GOT3 (cell line): ENCODE measurements at places on chromosomes 5 and 9.

- DNase-seq: no peak
Measured at GRCh38 chr5:154047324-154047723, 8.6 kb downstream of the MFAP3 start.

DNA sequence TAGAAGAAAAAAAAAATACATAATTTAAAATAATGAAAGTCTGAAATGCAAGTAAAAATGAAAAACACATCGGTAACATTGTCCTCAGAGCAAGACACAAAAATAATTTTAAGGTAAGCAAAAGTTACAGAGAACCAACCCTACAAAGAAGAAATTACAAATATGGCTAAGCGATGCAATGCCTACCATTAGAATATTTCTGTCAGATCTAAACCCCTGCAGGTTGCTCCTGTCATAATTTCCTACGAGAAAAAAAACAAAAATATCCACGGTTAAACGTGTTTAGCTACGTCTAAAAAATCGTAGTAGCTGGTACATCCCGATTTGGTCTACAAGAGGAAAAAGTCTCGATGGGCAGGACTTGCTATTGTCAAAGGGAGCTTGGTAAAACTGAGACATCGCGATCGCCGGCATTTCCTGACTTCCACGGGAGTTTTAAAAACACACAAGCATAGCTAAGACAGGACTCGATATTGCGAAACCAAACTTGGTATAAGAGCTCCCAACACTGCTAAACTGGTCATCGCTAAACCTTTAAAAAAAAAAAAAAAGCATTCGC is 1.1 kb upstream of the ANXA2R start:
- no peak for DNase-seq

DNA sequence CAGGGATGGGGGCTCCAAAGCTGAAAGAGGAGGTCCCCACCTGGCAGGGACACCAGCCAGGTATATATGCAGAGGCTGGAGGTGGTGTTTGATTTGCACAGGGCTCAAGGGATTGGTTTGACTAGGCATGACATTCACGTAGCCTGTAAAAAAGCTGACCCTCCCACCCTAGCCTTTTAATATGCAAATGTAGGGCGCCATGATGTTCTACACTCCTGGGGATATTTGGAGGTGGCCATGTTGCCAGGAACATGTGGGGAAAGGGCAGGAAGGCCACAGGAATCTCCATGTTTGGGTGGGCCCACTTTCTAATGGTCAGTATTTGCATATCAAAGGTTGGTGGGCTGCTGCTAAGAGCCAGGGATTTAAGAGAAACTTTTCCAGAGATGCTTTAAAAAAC is 12.0 kb upstream of the THG1L start:
- DNase-seq: no peak

DNA sequence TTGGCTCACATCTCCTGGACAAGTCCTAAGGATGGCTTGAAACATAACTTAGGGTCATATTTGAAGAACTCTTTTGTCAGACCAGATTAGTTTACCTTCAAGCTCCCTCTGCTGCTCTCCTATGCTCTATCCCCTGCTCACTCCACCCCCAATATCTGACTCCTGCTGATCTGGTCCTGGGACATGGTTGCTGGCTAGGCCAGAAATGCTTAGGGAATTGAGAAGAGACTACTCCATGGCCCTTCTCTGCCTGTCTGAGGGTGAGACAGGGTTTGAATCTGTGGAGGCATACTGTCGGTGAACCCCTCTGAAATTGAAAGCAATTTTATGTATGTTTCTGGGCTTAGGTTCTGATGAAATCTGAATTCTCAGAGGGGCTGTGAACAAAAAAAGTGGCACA is 3.3 kb downstream of the OTULIN start:
- DNase-seq: no peak

DNA sequence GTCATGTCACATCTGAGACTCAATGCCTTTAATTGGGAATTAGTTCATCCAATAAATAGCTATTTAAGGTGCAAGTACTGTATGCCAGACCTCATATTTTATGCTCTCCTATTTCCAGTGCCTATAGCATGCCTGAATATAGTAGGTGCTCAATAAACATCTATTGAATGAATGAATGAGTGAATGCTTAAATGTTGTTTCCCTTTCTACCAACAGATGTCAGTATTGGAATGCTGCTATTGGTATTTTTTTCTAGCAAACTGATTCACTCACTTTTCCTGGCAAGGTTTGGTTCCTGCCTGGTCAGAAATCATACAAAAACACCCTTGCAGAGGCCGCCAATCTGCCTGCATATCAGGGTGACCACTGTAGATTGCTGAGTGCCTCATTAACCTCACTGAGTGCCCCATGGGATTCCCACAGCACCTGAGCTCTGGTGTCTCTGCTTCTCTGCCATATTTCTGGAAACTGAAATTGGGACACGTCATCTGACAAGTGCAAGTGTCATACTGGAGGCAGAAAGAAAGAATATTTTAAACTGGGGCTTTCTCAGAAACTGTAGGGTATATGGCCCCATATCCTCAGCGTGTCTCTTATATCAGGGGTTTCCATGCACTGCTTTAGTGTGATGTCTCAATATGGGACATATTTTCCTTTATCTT is 359.7 kb downstream of the TRIM32 start:
- DNase-seq: no peak

DNA sequence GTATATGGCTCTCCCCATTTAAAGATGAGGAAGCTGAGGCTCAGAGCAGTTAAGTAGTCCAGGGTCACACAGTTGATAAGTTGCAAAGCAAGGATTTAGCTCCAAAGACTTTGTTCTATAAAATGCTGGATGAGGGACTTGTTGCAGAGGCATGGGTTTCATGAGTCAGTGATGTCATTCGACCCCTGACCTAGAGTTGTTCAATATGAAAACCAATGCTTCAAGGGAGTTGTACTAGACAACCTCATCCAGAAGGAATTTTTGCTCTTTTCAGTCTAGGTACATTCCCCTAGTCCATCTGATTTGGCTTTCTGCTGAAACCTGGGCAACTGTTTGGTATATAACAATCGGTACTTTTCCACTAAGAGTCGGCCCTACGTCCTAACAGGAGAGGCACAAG is 550.4 kb downstream of the EBF1 start:
- DNase-seq: no peak

- no peak for DNase-seq
Measured at GRCh38 chr5:69042500-69042899, 51.3 kb upstream of the SLC30A5 start.

- no peak for DNase-seq
Measured at GRCh38 chr9:83675466-83675865, 32.3 kb downstream of the UBQLN1 start.

GRCh38 chr5:17396247-17396646 is 101.8 kb upstream of the TAF11L2 start:
- no peak for DNase-seq

DNA sequence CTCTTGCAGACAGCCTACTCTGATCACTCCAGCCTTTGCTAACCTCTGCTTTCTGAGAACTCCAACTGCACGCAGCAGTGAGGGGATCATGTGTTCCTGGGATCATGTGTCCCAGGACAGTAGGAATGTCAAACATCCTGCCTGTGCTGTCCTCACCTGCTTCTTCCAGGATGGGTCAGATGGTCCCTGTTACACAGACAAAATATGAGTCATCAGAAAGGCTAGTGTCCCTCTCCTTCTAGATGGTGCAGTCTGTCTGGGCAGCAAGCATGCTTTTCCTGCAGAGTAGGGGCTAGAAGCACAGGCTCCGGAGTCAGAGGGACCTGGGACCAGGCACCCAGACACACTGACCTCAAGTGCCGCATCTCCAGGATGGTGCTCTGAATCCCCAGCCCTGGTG is 20.1 kb upstream of the SLC25A48 start:
- DNase-seq: no peak

DNA sequence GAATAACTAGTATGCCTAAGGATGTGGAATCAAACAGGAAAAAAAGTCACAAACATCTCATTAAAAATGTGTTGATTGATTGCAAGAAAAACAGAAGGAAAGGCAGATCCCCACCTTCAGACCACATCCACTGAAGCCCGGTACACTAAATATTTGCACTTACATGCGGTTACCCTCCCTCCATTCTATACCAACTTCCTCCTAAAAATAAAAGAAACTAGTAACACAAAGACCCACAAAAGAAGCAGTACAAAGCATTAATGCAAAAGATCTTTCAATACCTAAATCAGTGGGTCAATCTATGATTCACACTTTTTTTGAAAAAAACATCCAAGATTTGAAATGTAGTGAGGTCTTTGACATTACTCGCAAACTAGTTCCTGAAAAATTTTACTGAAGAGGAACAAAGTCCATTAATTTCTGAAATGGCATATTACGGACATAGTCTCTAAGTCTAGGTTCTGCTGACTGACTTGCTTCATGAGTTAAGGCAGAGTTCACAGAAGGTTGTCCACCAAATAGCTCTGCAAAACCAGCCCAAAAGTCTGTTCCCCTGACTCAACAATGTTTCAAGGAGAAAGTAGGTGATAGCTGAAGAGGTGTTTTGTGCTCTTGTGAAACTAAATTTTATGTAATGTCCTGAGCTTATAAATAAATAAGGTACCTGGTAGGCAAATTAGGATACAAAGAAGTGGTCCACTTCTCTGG is 100.7 kb downstream of the PAM start:
- DNase-seq: no peak

- DNase-seq: no peak
Measured at GRCh38 chr9:125161284-125161918, 18.1 kb upstream of the SCAI start.

DNA sequence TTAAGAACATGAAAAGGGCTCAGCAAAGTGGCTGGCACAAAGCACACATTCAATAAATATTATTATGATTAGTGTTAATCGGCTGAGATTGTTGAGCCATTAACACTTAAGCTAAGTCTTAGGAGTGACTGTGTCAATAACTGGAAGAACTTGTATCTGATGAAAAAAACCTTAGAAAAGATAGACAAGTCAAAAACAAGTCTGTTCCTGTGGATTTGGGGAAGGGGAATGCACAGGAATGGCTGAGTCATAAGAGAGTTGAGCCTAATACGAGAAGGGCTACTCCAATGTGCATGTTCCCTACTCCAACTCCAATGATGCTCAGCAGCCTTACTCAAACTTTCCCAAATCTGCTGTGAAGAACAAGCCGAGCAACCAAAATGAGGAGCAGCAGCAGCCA is 53.9 kb downstream of the MED27 start:
- no peak for DNase-seq

DNA sequence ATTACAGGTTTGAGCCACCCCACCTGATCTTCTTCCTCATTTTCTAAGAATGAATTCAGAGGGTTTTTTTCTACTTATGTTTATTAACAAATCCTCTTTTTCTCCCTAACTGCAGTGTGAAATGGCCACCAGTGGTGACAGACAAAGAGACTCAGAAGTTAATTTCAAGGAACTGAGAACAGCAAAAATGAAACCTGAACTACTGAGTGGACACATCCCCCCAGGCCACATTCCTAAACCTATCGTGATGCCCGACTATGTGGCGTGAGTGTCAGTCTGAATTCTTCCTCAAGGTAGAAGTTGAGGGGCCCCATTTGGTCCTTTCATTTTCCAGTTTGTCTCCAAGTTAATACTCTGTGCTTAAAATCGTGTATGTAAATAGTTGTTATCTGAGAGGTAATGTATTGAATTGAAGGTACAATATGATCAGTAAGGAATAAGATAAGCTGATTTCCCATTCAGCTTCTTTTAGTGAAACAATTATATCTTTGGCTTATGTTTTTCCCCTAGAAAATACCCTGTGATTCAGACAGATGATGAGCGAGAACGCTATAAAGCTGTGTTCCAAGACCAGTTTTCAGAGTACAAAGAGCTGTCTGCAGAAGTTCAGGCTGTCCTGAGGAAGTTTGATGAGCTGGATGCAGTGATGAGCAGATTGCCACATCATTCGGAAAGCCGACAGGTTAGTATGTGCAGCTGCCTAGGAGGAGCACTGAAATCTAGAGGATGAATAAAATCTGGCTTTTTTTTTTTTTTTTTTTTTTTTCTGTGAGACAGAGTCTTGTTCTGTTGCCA is 17.7 kb downstream of the MARVELD2 start:
- DNase-seq: no peak

GRCh38 chr5:149883550-149883949 is 61.0 kb downstream of the PDE6A start:
- DNase-seq: no peak

DNA sequence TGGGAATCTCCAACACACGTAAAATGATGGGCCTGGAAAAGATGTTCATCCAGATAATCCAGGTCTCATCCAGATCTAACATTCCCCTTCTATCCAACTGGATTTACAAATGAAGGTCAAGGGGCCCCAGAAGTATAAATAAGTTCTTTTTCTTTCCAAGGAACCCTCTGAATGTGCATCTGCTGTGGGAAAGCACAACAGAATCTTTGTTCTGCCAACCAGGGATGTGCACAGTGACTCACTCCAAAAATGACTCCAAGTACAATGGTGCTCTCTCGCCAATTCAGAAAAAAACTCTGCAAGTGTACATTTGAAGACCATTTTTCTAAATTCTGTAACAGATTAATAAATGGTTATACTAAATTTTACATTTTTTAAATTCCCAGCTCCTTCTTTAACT is 12.4 kb downstream of the RAPGEF6 start:
- DNase-seq: no peak

DNA sequence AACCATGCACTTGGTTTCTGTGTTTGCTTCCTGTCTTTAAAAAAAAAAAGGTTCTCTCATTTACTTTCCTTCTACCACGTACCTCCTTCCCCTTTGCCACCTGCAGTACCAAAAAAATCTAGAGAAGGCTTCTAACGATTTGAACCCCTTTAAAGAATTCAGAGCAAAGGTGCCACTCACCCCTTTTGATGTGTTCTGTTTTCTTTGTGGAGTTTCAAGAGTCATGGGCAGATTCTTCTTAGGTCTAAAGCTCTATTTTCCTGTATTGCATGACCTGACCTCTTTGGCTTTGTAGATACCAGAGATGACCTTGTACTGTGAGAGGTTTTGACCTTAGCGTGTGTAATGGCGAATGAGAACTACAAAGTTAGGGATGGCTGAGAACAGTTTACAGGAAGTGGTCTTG is 29.0 kb downstream of the TXNDC8 start:
- no peak for DNase-seq

DNA sequence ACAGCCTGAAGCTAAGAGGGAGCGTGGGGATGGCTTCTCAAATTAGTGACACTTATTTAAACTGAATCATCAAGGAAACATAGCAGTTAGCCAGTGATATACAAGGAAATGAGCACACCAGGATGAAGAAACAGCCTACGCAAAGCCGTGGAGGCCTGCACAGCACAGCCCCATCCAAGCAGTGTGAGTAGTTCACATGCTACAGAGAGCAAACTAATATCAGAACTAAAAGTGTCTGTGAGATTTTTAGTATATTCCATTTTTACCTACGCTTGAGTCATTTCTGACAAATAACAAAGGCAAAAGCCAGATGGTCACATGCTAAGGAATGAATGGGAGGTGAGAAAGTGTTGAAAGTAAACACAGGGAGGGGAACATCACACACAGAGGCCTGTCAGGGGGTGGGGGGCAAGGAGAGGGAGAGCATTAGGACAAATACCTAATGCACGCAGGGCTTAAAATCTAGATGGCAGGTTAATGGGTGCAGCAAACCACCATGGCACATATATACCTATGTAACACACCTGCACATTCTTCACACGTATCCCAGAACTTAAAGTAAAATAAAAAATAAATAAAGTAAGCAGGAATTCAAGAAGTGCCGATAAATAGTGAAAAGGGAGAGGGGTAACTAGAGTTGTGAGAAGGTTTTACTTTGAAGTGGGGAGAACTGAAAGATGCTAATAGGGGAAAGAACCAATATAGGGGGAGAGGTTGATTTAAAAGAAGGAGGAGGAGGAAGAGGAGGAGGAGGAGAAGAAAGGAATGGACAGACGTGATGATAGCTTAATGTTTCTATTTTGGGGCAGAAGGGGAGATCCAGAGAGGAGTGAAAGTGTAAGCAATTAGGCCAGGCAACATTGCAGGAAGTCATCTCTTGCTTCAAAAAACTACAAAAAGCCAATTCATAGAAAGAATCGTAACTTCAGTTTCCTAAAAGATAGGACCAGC is 100.9 kb upstream of the PTGER4 start:
- DNase-seq: no peak

- no peak for DNase-seq
Measured at GRCh38 chr5:111135363-111135762, 43.2 kb downstream of the WDR36 start.
